Left lung (tissue), 14 donors: ENCODE measurements at places on chromosomes 13 and 19. TPM values are rescaled to one million over a fixed set of nuclear protein-coding genes. Genes with fewer than 3 reads are reported as not detected.

DNA sequence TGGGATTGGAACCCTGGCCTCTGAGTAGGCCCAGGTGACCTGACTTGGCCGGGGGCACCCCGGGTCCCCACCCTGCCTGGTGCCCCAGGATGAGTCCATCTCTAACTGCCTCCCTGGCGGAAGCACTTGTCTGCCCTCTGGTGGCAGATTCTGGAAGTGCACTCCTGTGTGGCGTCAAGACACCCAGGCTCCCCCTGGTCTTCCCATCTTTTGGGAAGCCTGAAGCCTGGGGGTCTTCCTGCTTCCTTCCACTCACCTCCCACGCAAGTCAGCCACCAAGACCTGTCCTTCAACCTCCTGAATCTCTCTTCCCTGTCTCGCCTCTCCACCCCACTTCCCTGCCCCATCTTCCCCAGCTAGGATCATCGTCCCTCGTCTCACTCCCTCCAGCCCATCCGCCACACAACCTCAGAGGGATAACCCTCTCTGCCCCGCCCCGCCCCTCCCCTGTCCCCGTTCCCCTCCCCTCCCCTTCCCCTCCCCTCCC is 7.4 kb downstream of the RABAC1 start:
- H3K4me1 ChIP-seq, result no peaks in the 10 kb centered on the region
- peak; percentile 81 for DNase-seq
- H3K4me3 ChIP-seq, result no peak overlapping the region

GRCh38 chr19:27529158-27529557 is 1683.8 kb downstream of the UQCRFS1 start:
- DNase-seq, result no peak
- no peaks in the 10 kb centered on the region for H3K36me3 ChIP-seq
- no peak overlapping the region for H3K27ac ChIP-seq

DNA sequence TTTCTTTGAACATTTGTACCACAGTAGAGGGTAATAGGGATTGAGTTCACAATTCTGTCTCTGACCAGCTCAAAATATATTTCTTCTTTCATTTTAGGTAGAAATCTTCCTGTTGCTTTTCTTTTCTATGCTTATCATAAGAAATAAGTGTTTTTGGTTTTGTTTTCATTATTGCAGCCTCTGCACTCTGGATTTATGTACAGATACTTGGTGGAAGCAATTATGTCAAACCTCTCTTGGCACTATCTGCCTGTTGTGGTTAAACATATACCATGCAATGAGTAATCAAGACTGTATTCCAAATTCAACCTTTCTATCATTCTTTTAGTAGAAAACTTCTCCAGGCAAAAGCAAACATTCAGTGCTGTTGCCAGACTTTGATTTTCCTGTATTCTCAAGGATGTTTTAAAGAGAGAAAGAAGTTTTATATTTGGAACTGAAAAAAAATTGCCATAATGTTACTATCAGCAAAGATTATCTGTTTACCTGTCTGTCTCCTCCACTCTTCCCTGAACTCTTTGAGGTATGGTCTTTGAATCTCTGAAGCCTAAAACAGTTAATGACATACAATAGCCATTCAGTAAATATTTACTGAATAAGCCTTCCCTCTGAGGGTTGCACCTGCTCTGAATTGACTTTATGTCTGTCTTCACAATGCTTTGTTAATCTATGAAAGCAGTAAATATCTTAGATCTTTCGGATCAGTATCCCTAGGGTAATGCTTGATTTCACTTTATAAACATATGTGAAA is 612.5 kb upstream of the PRR20A start:
- no peaks in the 10 kb centered on the region for H3K4me1 ChIP-seq
- H3K27me3 ChIP-seq, result no peaks in the 10 kb centered on the region
- no peak for DNase-seq
- no peak overlapping the region for H3K27ac ChIP-seq
- H3K4me3 ChIP-seq, result no peak overlapping the region

GRCh38 chr19:16001481-16002312 is 52.9 kb downstream of the OR10H4 start:
- peak; percentile 50 for DNase-seq
- H3K36me3 ChIP-seq, result no peaks in the 10 kb centered on the region
- H3K4me3 ChIP-seq, result peak overlapping the region; percentile 23
- H3K27me3 ChIP-seq, result no peaks in the 10 kb centered on the region

DNA sequence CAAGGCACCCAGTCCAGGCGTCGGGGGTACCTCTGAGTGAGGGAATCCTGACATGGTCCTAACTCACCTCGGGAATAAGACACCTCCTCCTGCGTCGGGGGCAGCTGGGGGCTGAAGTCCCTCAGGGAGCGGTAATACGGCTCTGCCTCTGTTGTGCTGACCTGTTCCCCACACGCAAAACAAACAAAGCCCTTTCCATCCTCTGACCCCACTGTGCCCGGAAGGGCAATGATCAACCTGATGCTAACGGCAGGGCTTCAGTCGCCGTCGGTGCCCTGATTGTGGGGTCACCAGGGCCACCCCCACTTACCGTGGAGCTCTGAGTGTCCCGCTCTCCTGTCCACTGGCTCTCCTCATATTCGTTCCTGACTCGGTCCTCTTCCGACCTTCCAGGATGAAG is 18.3 kb upstream of the PRODH2 start:
- no peaks in the 10 kb centered on the region for H3K4me1 ChIP-seq
- H3K4me3 ChIP-seq, result no peak overlapping the region
- H3K27ac ChIP-seq, result no peak overlapping the region
- DNase-seq, result no peak

GRCh38 chr13:112874751-112875300 is 94.2 kb upstream of the MCF2L start:
- no peak overlapping the region for H3K27ac ChIP-seq
- no peak for DNase-seq
- H3K4me1 ChIP-seq, result no peaks in the 10 kb centered on the region
- no peaks in the 10 kb centered on the region for H3K27me3 ChIP-seq

DNA sequence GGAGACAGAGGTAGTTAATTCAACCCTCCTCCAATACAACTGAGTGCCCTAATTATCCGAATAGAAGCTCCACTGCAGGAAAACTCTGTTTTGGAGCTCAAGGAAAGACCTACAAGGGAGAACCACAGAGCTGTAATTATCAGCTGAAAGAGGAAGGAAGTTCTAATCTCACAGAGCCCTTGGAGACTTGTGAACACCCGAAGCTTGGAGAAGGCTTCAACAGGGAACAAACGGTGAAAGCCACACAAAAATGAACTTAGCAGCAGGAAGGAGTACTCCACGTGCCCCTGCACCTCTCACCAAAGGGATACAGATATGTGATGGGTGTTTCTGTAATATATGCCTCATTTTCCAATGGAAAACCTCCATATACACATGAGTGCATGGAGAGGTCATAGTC is 61.1 kb downstream of the IRS2 start:
- no peak overlapping the region for H3K4me3 ChIP-seq
- no peak for DNase-seq
- peaks cover 20% of the 10 kb centered on the region for H3K27me3 ChIP-seq
- H3K4me1 ChIP-seq, result no peaks in the 10 kb centered on the region
- no peak overlapping the region for H3K27ac ChIP-seq
- no peaks in the 10 kb centered on the region for H3K36me3 ChIP-seq

- peaks cover 13% of the 10 kb centered on the region for H3K4me1 ChIP-seq
- peak overlapping the region; percentile 97 for H3K27ac ChIP-seq
- peak overlapping the region; percentile 86 for H3K4me3 ChIP-seq
- no peaks in the 10 kb centered on the region for H3K36me3 ChIP-seq
- no peaks in the 10 kb centered on the region for H3K27me3 ChIP-seq
Observed at GRCh38 chr13:46051968-46052318, 603 bp downstream of the ZC3H13 start.

- H3K4me3 ChIP-seq, result no peak overlapping the region
- H3K4me1 ChIP-seq, result no peaks in the 10 kb centered on the region
- H3K27ac ChIP-seq, result no peak overlapping the region
- no peaks in the 10 kb centered on the region for H3K36me3 ChIP-seq
- H3K27me3 ChIP-seq, result no peaks in the 10 kb centered on the region
Observed at GRCh38 chr19:29054886-29055675, 157.9 kb downstream of the UQCRFS1 start.

GRCh38 chr19:48392860-48393558 is 459 bp upstream of the GRIN2D start:
- no peak overlapping the region for H3K4me3 ChIP-seq
- H3K36me3 ChIP-seq, result peaks cover 16% of the 10 kb centered on the region
- peaks cover 44% of the 10 kb centered on the region for H3K27me3 ChIP-seq

- H3K4me3 ChIP-seq, result no peak overlapping the region
- H3K36me3 ChIP-seq, result no peaks in the 10 kb centered on the region
- no peak for DNase-seq
- H3K27ac ChIP-seq, result no peak overlapping the region
- no peaks in the 10 kb centered on the region for H3K4me1 ChIP-seq
Observed at GRCh38 chr19:3863648-3864047, 5.2 kb downstream of the ZFR2 start.

GRCh38 chr13:30818323-30818960 is 83.1 kb downstream of the ALOX5AP start:
- peaks cover 8% of the 10 kb centered on the region for H3K4me1 ChIP-seq
- peak; percentile 59 for DNase-seq
- no peaks in the 10 kb centered on the region for H3K36me3 ChIP-seq

ZNF850 gene
- total RNA-seq, result 4.1 TPM

DNA sequence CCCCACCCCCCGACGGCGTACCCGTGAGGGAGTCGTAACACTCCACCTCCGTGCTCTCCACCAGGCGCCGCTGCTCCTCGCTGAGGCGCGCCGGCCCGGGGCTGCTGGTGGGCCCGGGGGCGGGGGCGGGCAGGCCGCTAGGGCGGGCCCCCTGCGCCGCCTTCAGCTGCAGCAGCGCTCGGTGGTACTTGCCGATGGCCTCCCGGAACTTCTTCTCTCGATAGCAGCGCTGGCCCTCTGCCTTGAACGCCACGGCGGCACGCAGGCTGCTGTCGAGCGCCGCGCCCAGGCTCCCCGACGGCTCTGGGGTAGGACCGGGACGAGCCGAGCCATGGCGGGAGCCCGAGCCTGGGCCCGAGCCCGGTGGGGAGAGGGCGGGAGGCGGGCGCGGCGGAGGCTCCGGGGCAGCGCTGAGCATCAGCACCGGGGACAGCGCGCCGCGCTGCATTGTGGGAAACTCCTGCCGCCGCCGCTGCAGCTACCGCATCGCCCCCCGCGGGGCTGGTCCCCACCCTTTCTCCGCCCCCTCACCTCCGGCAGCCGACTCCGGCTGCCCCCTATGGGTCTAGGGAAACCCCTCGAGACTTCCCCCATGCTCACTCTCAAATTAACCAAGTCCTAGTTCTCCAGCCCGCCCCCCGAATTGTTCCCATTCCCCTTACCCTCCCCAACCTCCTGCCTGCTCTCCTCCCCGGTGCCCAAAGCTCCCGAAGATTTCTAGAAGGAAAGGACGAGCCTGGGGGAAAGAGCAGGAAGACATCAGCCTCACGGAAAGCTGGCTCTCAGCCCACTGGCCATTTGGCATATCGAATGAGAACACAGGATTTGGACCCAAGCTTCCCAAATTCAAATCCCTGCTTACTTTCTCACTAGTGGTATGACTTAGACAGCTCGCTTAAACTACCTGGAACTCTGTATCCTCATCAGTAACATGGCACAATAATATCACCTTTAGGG is at the start of gene TTC9B:
TSS of gene TTC9B (minus strand) at position 451 of the 957 bp plus-strand sequence. CDS start at position 448, 3 bp downstream.
- H3K4me1 ChIP-seq, result peaks cover 3% of the 10 kb centered on the region
- H3K36me3 ChIP-seq, result no peaks in the 10 kb centered on the region
- no peak for DNase-seq
- peaks cover 73% of the 10 kb centered on the region for H3K27me3 ChIP-seq

DNA sequence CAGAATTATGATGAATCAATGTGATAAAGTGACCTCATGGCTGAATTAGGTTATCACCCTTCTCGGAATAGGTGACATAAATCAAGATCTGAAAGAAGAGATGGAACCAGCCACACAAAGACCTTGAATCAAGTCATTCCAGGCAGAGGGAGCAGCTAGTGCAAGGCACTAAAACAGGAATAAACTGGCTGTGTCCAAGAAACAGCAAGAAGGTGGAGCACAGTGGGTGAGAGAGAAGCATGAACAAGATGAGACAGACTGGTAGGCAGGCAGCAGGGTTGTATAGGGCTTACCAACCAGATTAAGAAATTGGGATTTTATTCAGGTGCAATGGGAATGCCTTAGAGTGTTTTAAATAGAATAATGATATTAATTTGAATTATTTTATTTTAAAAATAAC is 470.3 kb downstream of the PCDH20 start:
- no peaks in the 10 kb centered on the region for H3K36me3 ChIP-seq
- DNase-seq, result no peak
- no peak overlapping the region for H3K27ac ChIP-seq
- H3K27me3 ChIP-seq, result no peaks in the 10 kb centered on the region
- H3K4me1 ChIP-seq, result no peaks in the 10 kb centered on the region
- no peak overlapping the region for H3K4me3 ChIP-seq

- no peak overlapping the region for H3K27ac ChIP-seq
- no peak overlapping the region for H3K4me3 ChIP-seq
- H3K27me3 ChIP-seq, result no peaks in the 10 kb centered on the region
- H3K4me1 ChIP-seq, result no peaks in the 10 kb centered on the region
- DNase-seq, result no peak
Observed at GRCh38 chr13:65166675-65167074, 2063.5 kb downstream of the PCDH9 start.

PEG3 gene
- 6.9 TPM for total RNA-seq

- DNase-seq, result no peak
- no peaks in the 10 kb centered on the region for H3K36me3 ChIP-seq
- peaks cover 18% of the 10 kb centered on the region for H3K4me1 ChIP-seq
- no peak overlapping the region for H3K4me3 ChIP-seq
- no peaks in the 10 kb centered on the region for H3K27me3 ChIP-seq
- peak overlapping the region; percentile 37 for H3K27ac ChIP-seq
Observed at GRCh38 chr13:110225609-110226574, 81.1 kb downstream of the COL4A1 start.

HAUS5 gene
- total RNA-seq, result 12.7 TPM

- H3K27me3 ChIP-seq, result no peaks in the 10 kb centered on the region
- no peaks in the 10 kb centered on the region for H3K36me3 ChIP-seq
- H3K4me1 ChIP-seq, result no peaks in the 10 kb centered on the region
- H3K4me3 ChIP-seq, result no peak overlapping the region
- no peak for DNase-seq
- no peak overlapping the region for H3K27ac ChIP-seq
Observed at GRCh38 chr13:105634059-105634458, 901.4 kb downstream of the EFNB2 start.

DNA sequence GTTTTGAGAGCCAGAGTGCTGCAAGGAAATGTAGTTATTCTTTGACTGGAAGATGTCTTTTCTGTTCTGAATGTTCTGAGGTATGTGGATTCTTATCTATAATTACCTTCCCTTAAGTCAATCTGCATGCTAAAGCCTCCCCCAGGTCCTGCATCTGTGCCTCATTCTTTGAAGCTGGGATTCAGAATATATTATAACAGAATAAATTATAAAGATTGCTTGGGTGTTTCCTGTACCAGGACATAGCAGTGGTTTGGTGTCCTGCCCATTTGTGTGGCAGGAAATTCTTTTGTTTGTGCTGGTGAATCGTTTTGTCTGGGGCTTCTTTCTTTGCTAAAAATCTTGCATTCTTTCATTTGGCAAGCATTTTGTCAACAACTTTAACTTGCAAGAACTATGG is 60.2 kb downstream of the ITGBL1 start:
- H3K4me1 ChIP-seq, result no peaks in the 10 kb centered on the region
- DNase-seq, result no peak
- H3K27me3 ChIP-seq, result no peaks in the 10 kb centered on the region
- H3K36me3 ChIP-seq, result no peaks in the 10 kb centered on the region
- H3K27ac ChIP-seq, result no peak overlapping the region
- no peak overlapping the region for H3K4me3 ChIP-seq

LILRB2 gene
- total RNA-seq, result 54.9 TPM

CBY2 gene
- total RNA-seq, result not detected

PRPF31 gene
- total RNA-seq, result 49.5 TPM

ZNF582 gene
- total RNA-seq, result 4.3 TPM
